Small intestine (tissue), 16 donors: ENCODE measurements at places on chromosomes 11 and 22. TPM values are rescaled to one million over a fixed set of nuclear protein-coding genes. Genes with fewer than 3 reads are reported as not detected.

Gene TRIM49
- not detected for polyA plus RNA-seq

Gene FGF4
- 0.03 TPM for polyA plus RNA-seq

Gene OR2AT4
- 2.5 TPM for polyA plus RNA-seq

Gene HBD
- not detected for polyA plus RNA-seq

Gene OR52A1
- not detected for polyA plus RNA-seq

Gene CCDC81
- not detected for polyA plus RNA-seq

DNA sequence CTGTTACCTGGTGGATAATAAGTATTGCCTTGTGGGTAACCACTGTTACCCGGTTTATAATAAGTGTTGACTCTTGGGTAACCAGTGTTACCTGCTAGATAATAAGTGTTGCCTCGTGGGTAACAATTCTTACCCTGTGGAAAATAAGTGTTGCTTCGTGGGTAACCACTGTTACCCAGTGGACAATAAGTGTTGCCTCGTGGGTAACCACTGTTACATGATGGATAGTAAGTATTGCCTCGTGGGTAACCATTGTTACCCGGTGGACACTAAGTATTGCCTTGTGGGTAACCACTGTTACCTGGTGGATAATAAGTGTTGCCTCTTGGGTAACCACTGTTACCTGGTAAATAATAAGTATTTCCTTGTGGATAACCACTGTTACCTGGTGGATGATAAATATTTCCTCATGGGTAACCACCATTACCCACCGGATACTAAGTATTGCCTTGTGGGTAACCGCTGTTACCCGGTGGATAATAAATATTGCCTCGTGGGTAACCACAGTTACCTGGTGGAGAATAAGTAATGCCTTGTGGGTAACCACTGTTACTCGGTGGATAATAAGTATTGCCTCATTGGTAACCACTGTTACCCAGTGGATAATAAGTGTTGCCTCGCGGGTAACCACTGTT lies 8.7 kb upstream of the NXPE4 start:
- no peaks in the 10 kb centered on the region for H3K4me1 ChIP-seq
- H3K36me3 ChIP-seq = no peaks in the 10 kb centered on the region
- no peak overlapping the region for H3K27ac ChIP-seq
- DNase-seq = no peak
- no peak overlapping the region for H3K4me3 ChIP-seq
- no peaks in the 10 kb centered on the region for H3K27me3 ChIP-seq

DNA sequence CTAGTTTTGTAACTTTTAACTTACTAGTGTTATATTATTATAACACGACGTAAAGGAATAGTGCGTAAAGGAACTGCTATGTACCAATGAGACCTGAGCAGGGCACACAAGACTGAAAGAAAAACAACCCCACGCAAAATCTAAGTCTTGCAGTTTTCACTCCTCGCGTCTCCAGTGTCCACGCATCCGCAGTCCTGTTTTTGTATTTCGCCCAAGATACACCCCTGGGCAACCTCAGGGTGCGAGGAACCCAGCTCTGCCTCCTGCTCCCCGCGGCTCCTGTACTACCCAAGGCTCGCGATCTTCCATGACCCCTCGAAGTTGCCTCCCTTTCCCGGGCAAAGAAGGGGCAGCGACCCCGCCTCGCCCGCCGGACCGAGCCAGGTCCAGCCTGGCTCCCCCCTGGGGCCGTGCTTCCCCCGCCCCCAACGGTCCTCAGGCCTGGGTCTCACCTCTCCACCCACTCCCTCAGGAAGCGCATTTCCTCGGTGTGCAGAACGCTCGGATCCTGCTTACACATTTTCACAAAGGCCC lies 393 bp downstream of the ST13 start:
- peak overlapping the region; percentile 84 for H3K27ac ChIP-seq
- H3K4me1 ChIP-seq = peaks cover 26% of the 10 kb centered on the region
- no peaks in the 10 kb centered on the region for H3K27me3 ChIP-seq
- no peaks in the 10 kb centered on the region for H3K36me3 ChIP-seq

- H3K4me1 ChIP-seq = peaks cover 24% of the 10 kb centered on the region
- DNase-seq = no peak
- H3K27ac ChIP-seq = peak overlapping the region; percentile 95
- H3K4me3 ChIP-seq = no peak overlapping the region
- H3K36me3 ChIP-seq = no peaks in the 10 kb centered on the region
These were observed 6.0 kb upstream of the MALAT1 start for GRCh38 chr11:65492637-65493366.

GRCh38 chr11:2531277-2531986 lies 86.6 kb downstream of the KCNQ1 start:
- H3K27me3 ChIP-seq = no peaks in the 10 kb centered on the region
- H3K36me3 ChIP-seq = no peaks in the 10 kb centered on the region
- DNase-seq = peak; percentile 62
- no peaks in the 10 kb centered on the region for H3K4me1 ChIP-seq
- no peak overlapping the region for H3K4me3 ChIP-seq

DNA sequence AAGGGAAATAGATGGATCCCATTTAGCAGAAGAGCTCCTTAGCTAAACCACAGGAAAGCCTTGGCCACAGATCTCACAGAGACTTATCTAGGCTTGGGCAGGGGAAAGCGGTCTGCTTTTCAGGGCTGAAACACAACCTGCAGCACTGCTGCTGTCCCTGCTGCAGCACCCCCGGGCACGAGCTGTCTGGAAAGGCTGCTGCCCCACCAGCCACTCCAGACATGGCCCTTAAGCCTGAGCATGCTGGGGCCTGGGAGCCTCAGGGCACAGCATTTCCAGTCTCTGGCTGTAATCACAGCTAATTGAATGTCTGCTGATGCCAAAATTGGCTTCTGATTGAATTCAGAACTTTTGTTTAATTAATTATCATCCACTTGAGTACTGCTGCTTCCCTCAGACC lies 115.0 kb downstream of the TMPRSS5 start:
- H3K27ac ChIP-seq = no peak overlapping the region
- no peaks in the 10 kb centered on the region for H3K4me1 ChIP-seq
- no peak overlapping the region for H3K4me3 ChIP-seq
- no peaks in the 10 kb centered on the region for H3K27me3 ChIP-seq
- no peak for DNase-seq
- H3K36me3 ChIP-seq = no peaks in the 10 kb centered on the region

DNA sequence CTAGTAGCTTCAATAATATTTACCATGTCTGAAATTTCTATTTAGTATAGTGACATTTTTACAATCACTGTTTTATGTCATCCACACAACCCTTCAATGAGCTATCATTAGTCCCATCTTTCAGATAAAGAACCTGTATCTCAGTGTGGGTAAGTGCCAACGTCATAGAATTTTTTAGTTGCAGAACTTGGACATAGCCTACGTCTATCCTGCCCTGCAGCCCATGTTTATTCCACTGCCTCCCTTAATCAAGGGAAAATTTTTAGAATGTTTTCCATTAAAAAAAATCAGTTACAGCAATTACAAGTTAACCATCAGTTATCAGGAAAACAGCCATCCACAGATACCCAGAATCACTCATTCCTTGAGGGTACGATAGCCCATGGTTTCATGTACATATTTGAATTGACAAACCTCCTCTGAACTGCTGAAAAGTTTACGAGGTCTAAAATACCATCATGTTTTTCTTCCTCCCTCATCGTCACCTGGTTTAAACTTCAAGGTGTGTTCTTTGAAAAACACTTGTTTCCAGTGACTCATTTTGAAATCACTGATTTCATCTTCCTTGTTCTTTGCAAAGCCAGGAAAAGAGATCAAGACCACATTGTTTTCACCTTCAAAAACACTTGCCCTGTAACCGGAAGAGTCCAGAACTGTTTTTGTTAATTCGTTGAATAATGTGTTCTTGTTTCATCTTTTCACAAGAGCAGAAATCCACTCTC lies 100.9 kb downstream of the FAM76B start:
- H3K4me1 ChIP-seq = no peaks in the 10 kb centered on the region
- no peak for DNase-seq
- H3K4me3 ChIP-seq = no peak overlapping the region
- H3K36me3 ChIP-seq = no peaks in the 10 kb centered on the region
- no peak overlapping the region for H3K27ac ChIP-seq
- no peaks in the 10 kb centered on the region for H3K27me3 ChIP-seq

GRCh38 chr11:107006076-107006833 lies 12.0 kb downstream of the GUCY1A2 start:
- DNase-seq = no peak
- no peak overlapping the region for H3K4me3 ChIP-seq

- H3K27me3 ChIP-seq = no peaks in the 10 kb centered on the region
- H3K4me1 ChIP-seq = no peaks in the 10 kb centered on the region
- H3K27ac ChIP-seq = peak overlapping the region; percentile 83
- DNase-seq = peak; percentile 59
- H3K4me3 ChIP-seq = peak overlapping the region; percentile 44
- peaks cover 62% of the 10 kb centered on the region for H3K36me3 ChIP-seq
These were observed 15.4 kb downstream of the BAD start for GRCh38 chr11:64268893-64269539.

DNA sequence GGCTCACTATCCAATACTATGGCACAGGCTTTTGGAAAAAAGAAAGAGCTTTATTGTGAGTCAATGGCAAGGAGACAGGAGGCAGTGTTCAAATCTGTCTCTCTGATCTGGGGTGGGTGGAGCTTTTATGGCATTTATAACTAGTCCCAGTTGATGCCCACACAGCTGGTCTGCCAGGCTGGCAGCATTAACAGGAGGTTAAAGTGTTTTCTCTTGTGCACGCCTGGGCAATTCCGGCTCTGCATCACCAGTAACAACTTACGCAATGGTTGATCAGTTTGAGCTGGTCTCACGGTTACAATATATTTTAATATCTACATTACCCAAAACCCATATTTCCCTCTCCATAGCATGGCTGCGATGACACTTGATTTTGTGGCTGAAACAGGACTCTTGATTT lies 15.1 kb upstream of the SMIM38 start:
- H3K4me1 ChIP-seq = no peaks in the 10 kb centered on the region
- no peak overlapping the region for H3K4me3 ChIP-seq
- no peaks in the 10 kb centered on the region for H3K27me3 ChIP-seq
- DNase-seq = no peak
- no peak overlapping the region for H3K27ac ChIP-seq

- DNase-seq = peak; percentile 89
- H3K4me3 ChIP-seq = no peak overlapping the region
- H3K36me3 ChIP-seq = no peaks in the 10 kb centered on the region
- H3K27me3 ChIP-seq = no peaks in the 10 kb centered on the region
- H3K4me1 ChIP-seq = no peaks in the 10 kb centered on the region
- H3K27ac ChIP-seq = no peak overlapping the region
These were observed 7.6 kb downstream of the CYB5R2 start for GRCh38 chr11:7665473-7666291.

DNA sequence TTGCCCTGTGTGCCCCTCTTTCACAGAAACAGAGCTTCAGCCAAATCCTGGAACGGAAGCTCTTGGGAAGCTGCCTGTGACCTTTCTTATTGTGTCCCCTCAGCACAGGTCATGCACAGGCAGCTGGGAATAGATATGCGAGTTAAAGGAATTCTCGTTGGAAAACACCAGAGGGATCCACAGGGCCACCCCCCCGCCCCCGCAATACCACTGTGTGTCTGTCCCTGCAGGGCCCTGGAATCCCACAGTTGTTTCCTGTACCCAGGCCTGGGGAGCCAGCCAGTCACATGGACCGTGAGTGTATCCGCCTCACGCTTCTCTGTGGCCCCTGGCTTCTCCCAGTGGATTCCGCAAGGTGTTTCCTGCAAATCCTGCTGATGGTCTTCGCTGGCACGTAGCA lies 29.0 kb downstream of the TIMP3 start:
- H3K36me3 ChIP-seq = peaks cover 9% of the 10 kb centered on the region
- H3K27me3 ChIP-seq = no peaks in the 10 kb centered on the region
- DNase-seq = no peak
- H3K4me1 ChIP-seq = no peaks in the 10 kb centered on the region
- no peak overlapping the region for H3K4me3 ChIP-seq

DNA sequence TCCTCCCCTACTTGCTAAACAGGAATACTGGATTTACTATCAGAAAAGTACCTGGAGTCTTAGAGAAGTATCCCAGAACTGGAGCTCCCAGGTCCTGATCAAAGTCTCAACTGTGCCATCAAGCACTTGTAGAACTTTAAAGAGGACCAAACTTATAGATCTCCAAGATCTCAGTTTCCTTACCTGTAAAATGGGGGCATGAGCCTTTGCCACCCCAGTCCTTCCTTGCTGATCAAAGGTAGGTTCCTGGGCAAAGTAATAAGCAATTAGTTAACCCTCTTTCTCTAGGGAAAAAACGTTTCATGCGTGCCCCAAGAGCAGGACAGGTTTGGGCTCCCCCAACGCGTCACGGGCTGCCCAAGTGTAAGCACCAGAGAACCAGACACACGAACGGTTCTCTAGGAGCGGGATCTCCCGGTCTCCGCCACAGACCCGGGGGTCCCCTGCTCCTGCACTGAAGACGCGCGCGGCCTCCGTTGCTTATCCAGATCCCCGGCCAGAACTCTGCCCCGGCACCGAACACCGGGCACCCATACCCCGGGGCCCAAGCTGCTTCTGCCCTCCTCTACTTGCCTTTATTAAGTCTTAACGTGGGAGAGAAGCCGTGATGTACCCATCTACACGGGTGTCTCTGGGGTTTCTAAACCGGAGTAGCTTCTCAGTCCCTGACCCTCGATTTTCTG lies 505 bp downstream of the ZNF214 start:
- H3K36me3 ChIP-seq = no peaks in the 10 kb centered on the region
- peak overlapping the region; percentile 92 for H3K27ac ChIP-seq
- no peaks in the 10 kb centered on the region for H3K27me3 ChIP-seq
- H3K4me1 ChIP-seq = peaks cover 4% of the 10 kb centered on the region

DNA sequence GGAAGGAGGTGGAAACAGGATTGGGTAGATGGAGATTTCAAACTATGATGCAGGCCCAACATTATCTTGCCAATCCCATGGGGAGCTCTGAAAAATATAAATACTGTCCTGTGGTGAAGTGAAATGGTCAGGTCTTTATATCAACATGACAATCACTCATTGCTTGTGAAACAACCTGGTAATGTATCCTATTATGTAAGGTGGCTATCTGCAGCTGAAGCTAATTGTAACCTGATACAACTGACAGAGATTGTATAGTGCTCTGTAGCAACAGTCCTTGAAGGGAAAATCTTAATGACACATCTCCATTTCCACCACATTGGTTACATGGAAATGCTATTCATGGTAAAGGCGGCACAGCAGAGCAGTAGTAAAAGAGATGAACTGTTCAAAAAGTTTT lies 20.7 kb upstream of the CHORDC1 start:
- H3K4me1 ChIP-seq = no peaks in the 10 kb centered on the region
- H3K27me3 ChIP-seq = no peaks in the 10 kb centered on the region
- H3K36me3 ChIP-seq = no peaks in the 10 kb centered on the region
- DNase-seq = no peak
- H3K27ac ChIP-seq = no peak overlapping the region
- H3K4me3 ChIP-seq = no peak overlapping the region

DNA sequence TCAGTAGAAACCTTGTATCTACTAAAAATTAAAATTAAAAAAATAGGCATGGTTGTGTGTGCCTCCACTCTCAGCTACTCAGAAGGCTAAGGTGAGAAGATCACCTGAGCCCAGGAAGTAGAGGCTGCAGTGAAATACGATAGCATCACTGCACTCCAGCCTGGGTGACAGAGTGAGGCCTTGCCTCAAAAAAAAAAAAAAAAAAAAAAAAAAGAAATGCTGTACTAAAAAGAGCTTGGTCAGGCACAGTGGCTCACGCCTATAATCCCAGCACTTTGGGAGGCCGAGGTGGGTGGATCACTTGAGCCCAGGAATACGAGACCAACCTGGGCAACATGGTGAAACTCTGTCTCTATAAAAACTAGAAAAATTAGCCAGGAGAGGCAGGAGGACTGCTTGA lies 36.5 kb downstream of the SBF2 start:
- H3K4me3 ChIP-seq = no peak overlapping the region
- H3K4me1 ChIP-seq = no peaks in the 10 kb centered on the region
- H3K36me3 ChIP-seq = no peaks in the 10 kb centered on the region
- H3K27me3 ChIP-seq = no peaks in the 10 kb centered on the region
- no peak overlapping the region for H3K27ac ChIP-seq
